ENCODE measurements at places on chromosomes 7 and 10.
A peak's percentile ranks its signal among the peaks of the same experiment; 100 is the strongest.

GRCh38 chr10:46549171-46550075, 7.0 kb downstream of the GPRIN2 start:
- no peak for DNase-seq

DNA sequence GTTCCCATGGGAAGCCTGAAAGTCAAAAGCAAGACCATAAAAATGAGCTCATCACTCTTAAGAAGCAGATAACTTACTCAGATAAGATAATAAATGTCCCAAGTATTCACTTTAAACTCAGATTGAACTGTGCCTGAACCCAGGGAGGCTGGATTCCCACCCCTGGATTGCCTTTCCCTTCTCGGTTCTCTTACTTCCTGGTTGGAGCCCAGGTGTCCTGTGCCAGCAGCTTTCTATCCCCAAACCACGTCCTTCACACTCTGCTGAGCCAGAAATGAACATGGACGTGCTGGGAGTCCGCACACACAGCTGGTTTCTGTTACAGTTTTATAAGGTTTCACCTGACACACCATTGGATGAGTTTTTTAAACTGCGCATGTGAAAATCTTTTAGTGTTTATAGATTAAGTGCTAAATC, 636.2 kb upstream of the IGFBP3 start:
- DNase-seq, result no peak

DNA sequence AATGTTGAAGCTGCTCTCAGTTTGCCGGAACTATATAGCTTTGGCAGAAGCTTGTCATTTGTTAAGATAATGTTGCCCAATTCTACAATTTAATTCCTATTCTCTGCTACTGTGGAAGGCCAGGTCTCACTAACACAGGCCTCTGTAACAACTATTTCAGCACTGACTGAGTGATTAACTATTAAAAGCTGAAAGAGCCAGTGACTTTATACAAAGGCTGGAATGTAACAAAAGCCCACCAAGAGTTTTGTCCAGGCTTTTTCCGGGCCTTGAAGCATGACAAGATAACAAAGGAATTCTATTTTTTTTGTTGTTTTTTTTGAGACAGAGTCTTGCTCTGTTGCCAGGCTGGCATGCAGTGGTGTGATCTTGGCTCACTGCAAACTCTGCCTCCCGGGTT, 795.6 kb downstream of the PHTF2 start:
- DNase-seq, result no peak

DNA sequence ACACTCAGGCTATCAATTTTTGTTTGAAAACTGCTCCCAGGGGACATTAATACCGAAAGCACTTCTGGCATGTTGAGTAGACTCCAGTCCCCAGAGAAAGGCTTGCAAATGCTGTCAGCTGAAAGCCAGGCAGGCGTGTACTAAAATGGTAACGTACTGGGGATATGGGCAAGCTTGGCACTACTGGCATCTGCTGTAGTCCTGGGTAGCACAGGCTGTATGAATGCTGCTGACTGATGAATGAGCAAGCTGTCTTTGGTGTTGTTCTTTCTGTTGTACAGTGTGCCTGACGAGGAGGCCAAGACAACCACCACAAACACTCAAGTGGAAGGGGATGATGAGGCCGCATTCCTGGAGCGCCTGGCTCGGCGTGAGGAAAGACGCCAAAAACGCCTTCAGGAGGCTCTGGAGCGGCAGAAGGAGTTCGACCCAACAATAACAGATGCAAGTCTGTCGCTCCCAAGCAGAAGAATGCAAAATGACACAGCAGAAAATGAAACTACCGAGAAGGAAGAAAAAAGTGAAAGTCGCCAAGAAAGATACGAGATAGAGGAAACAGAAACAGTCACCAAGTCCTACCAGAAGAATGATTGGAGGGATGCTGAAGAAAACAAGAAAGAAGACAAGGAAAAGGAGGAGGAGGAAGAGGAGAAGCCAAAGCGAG, 53.5 kb upstream of the AGBL3 start:
- no peak for DNase-seq

GRCh38 chr10:101139421-101139911, 8.4 kb downstream of the TLX1 start:
- DNase-seq, result no peak

DNA sequence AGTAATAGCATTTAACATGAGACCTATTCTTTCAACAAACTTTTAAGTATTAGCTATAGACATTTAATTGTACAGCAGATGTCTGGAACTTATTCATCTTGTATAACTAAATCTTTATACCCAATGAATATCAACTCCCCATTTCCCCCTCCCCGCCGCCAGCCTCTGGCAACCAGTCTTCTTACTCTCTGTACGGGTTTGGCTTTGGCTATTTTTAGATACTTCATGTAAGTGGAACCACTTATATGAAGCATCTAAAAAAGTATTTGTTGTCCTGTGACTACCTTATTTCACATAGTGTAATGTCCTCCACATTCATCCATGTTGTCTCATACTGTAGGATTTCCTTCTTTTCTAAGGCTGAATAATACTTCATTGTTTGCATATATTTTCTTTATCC, 60.8 kb downstream of the RAB18 start:
- DNase-seq, result no peak

GRCh38 chr7:124042826-124043225, 10.0 kb upstream of the TMEM229A start:
- no peak for DNase-seq

GRCh38 chr7:159093351-159093971, 51.2 kb downstream of the VIPR2 start:
- no peak for DNase-seq

- DNase-seq, result peak; percentile 77
These were observed 1.6 kb downstream of the BAMBI start for GRCh38 chr10:28678687-28679457.

- DNase-seq, result no peak
These were observed 5.2 kb downstream of the ANTXRL start for GRCh38 chr10:46291817-46292572.

DNA sequence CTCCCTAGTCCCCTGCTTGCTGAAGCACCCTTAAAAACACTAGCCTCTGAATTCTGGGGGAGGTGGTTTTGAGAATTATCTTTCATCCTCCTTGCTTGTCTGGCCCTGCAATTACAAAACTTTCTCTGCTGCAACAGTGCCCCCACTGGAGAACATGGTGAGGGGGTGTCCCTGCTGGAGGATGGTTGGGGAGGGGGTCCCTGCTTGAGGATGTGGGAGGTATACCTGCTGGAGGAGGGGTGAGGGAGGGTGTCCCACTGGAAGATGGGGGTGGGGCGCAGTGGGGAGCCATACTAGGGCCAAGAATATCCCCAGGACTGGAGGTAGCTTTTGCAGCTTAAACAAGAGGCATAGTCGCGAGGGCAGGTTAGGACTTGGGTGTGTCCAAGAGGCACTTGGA, 3.2 kb upstream of the POLM start:
- peak; percentile 30 for DNase-seq

- DNase-seq, result no peak
These were observed 485.2 kb downstream of the SORCS1 start for GRCh38 chr10:106679314-106679713.

DNA sequence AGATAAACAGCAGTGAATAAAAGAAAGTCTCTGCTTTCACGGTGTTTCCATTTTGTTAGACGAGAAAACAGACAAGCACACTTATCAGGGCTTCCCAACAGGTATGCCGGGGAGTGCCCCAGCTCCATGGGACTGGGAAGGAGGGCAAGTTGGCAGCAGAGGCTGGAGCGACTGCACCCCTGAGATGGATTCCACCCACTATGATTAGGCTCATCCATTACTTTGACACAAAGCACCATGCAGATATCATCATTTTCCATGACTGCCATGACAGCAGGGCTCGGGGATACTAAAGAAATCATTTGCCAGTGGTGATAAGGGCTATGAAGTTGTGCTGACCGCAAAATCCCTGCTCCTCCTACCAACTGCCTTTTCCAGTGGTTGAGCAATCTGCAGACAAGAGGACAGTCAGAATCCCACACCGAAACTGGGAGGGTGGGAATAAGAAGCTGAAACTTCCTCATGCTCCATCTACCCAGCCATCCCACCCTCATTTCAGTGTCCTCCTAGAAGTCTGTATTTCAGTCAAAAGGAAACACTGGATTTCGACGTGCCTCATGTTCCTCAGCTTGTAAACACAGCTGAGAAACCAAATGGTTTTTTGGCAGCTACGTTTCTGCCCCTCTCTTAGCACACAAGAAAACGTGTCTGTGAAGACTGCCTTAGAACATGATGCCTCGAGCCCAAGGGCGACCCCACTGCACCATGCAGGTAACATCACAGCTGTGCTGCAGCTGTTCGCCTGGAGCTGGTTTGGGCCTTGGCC, 15.5 kb downstream of the CREB3L2 start:
- peak; percentile 57 for DNase-seq

- DNase-seq, result no peak
These were observed 312 bp downstream of the ARL4A start for GRCh38 chr7:12687718-12688171.

DNA sequence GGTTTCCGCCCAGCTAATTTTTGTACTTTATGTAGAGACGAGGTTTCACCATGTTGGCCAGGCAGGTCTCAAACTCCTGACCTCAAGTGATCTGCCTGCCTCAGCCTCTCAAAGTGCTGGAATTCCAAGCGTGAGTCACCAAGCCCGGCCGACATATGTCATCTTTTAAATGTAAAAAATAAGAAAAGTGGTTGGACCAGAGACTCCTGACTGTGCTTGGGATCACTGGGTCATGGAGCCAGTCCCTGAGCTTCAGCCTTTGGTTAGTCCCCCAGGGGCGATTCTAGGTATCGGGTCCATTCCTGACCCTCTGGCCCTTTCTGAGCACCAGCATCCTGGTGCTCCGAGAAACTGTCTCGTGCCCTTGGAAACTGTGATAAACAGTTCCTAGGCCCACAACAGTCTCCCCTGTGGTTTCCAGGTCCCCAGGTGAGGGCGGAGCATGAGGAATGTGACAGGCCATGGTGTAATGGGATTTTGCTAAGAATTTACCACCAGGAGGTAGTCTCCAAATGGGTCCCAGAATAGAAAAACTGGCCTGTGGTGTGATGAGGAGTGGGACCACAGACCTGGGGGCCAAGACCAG, 32.8 kb downstream of the UBTD1 start:
- DNase-seq, result no peak

DNA sequence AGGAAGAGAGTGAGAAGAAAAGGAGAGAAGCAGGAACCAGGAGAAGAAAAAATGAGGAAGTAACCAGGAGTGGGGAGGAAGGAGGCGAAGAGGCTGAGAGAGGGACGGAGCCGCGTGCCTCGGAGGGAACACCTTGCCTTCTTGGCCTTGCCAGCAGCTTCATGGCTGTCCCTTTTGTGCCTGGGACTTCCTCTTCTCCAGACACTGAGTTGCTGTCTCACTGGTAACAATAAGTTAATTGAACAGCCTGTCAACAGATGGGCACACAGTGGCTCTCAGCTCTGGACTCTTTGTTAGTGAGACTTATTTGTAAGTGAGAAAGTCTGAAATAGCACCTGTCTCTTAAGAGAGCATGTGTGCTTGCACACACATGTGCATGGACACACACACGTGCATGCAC, 83.2 kb downstream of the GATA3 start:
- DNase-seq, result peak; percentile 44

GRCh38 chr10:86330778-86331763, 35.5 kb downstream of the GRID1 start:
- DNase-seq, result no peak

- DNase-seq, result peak; percentile 17
These were observed 415.6 kb upstream of the NPVF start for GRCh38 chr7:25643770-25644394.

- no peak for DNase-seq
These were observed 291.0 kb upstream of the C7orf33 start for GRCh38 chr7:148299350-148300276.

GRCh38 chr10:133442191-133442966, 11.4 kb upstream of the SCART1 start:
- DNase-seq, result peak; percentile 38

DNA sequence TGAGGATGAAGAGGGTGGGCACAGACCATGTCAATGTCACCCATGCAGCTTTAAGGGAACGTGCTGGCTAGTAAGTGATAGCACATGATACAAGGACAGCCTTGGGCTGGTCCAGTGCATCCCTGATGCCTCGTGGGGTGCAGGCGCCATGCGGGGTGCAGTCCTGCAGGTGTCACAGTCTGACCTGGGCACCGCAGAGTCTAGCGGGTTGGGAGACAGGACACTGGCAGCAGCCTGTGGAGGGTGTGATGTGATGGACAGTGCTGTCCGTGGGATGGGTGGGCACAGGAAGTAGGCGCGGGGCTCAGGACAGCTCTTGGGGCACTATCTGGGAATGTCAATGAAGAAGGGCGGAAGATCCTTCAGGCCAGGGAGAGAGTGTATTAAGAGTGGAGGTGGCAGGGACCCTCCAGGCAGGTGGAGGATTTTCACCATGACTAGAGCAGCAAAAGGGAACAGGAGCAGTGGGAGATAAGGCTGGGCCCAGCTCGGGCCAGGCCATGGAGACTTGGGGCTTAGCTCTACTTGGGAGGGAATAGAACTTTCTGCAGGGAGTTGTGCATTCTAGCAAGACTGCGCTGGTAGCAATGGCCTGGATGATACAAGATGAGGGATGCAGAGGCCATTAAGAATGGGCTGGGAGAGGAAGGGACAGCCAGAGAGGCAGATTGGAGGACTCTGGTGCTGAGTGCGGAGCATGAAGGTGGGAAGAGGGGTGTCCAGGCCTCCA, 122.5 kb downstream of the PTPN20 start:
- no peak for DNase-seq

DNA sequence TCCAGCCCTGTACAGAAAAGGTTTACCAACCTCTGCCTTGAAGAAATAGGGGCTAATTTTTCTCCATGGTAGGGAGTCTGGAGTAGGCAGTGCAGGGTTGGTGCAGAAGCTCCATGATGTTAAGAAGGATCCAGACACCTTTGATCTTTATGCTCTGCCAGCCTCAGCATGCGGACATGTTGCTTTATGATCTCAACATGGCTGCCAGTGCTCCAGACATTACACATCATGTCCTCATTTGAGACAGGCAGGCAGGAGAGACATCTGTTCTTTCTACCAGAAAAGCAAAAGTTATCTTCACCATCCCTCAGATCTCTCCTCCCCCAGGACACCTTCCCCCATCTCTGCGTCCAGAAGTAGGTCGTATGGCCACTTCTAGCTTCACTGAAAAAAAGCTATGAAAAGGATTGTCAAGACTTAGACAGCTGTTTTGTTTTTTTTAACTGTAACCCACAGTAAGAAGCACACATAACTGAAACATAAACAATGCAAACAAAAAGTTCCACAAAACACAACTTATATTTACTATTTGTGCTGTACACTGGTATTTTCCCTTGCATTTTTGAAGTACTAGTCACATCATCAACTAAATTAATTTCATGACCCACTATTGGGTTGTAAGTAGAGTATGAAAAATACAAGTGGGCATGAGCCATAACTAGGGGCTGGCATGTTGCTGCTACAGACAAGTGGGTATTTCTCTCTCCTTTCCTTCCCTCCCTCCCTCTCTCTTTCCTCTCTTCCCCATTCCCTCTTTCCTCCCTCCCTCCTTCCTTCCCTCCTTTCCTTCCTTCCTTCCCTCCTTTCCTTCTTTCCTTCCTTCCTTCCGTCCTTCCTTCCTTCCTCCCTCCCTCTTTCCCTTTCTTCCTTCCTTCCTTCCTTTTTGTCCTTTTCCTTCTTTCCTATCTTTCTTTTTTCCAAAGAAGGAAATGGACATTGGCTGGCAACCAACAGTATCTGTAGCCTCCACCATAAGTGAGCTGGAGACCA, 2.6 kb upstream of the RASSF4 start:
- no peak for DNase-seq

- DNase-seq, result no peak
These were observed 66.4 kb downstream of the MTURN start for GRCh38 chr7:30201161-30201666.

GRCh38 chr10:9069136-9069535, 1014.6 kb downstream of the GATA3 start:
- no peak for DNase-seq

Measured in hematopoietic multipotent progenitor cell treated with erythropoietin and hydrocortisone succinate and interleukin-3 and kit ligand, for 6 days (in vitro differentiated cells).